ENCODE measurements at places on chromosomes 11 and 22.
A peak's percentile ranks its signal among the peaks of the same experiment; 100 is the strongest.

DNA sequence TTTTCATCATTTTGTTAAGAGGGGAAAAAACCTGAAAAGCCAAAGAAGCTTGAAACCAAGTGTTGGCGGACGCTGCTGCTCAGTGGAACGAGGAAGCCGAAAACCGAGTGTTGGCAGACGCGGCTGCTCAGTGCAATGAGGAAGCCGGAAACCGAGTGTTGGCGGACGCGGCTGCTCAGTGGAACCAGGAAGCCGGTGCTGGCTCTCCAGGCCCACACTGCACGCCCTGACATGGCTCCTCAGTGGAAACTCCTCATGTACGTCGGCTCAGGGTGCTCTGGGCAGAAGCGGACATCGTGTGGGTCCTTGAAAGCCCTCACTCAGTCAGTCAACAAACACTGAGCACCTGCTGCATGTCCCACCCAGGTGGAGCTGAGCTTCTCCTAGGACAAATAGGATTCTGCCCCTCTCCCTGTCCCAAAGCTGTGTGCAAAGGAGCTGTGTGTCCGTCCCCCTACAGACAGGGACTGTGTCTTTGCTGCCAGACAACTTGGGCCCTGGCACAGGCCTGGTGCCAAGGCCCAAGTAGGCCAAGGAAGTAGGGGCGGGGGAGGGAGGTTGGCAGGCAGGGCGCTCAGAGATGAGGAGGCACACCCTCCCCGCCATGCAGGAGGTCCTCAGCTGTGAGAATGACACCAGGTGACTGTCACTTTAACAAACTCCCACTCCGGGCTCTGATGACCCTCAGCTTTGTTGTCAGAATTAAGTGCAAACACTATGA lies 37.3 kb downstream of the PHF21B start:
- DNase-seq, result no peak

DNA sequence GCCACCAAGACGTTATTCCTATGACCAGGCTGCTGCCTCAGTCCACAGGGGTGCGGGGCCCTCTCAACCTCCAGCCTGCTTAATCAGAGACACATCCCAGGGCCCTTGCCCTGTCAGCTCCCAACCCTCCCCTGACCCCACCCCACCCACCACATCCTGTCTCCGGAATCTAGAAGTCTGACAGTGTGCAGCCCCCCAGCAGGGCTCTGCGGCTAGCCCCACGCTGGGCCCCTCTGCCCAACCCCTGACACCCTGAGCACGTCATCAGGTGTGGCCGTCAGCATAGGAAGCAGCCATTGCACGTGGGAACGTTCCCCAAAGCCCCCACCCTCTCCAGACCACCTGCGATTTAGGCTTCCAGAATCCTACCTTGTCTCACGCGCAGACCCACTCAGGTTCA lies 34.3 kb upstream of the IGSF9B start:
- no peak for DNase-seq

- DNase-seq, result no peak
These were observed 99.1 kb downstream of the CD44 start for GRCh38 chr11:35237860-35238715.

- DNase-seq, result no peak
These were observed 25.7 kb downstream of the APOL5 start for GRCh38 chr22:35743326-35743860.

- peak; percentile 63 for DNase-seq
These were observed 27.4 kb downstream of the FBLN1 start for GRCh38 chr22:45529971-45530575.

GRCh38 chr22:31160328-31160978 lies 471 bp downstream of the RNF185 start:
- DNase-seq, result peak; percentile 61

DNA sequence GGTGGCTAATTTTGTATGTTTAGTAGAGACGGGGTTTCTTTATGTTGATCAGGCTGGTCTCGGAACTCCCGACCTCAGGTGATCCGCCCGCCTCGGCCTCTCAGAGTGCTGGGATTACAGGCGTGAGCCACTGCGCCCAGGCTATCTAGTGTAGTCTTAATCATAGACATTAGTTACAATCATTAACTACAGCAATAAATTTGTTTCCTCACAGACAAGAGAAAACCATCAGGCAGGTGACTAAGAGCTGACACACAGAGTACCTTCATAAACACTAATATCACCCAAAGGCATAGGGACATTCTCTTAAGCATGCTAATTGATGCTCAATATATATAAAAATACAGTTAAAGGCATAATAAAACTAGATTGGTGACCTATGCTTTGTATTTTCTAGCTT lies 19.4 kb downstream of the SDHD start:
- no peak for DNase-seq

DNA sequence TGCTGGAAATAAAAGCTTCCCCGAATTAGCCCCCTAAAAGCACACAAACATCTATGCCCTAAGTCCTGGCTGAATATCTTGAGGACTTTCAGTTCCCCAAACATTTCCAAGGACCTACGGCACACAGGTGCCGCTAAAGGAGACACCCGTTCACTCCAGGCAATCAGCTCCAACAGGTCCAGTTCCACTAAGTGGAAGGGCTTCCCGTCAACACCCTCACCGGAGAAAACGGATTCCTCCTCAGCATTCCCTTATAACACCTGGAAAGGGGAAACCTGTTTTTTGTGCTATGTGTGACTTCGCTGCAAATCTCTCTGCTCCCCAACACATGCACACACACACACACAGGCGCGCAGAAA lies 3.9 kb downstream of the TENM4 start:
- DNase-seq, result no peak

Data from AG20443 (cell line).